Neural progenitor cell (in vitro differentiated cells): ENCODE measurements at places on chromosomes 4 and X.

GRCh38 chr4:1839282-1839681 lies 16.7 kb downstream of the LETM1 start:
- DNase-seq, result no peak

GRCh38 chr4:150510176-150510865 lies 71.6 kb upstream of the MAB21L2 start:
- peak; percentile 15 for DNase-seq

- no peak for DNase-seq
Measured at GRCh38 chr4:10746371-10747171, 62.0 kb upstream of the CLNK start.

- peak; percentile 13 for DNase-seq
Measured at GRCh38 chr4:181418496-181418895, 824.7 kb upstream of the TENM3 start.

DNA sequence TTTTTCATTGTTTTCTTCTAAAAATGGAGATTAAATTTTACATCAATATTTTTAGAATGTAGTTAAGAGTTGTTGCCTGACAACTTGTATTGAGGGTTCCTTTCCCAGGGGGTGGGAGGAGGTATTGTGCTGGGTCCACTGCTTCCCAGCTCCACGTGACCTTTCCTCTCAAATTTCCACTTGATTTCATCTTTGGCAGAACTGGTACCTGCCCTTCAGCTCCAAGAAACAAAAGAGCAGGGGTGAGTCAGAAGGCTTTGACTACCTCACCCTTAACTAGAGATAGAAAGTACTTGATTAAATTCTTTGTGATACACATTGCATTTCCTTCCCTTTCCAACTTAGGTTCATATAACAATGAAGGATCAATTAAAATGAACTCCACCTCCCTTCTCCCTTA lies 19.7 kb downstream of the TRIM2 start:
- no peak for DNase-seq

DNA sequence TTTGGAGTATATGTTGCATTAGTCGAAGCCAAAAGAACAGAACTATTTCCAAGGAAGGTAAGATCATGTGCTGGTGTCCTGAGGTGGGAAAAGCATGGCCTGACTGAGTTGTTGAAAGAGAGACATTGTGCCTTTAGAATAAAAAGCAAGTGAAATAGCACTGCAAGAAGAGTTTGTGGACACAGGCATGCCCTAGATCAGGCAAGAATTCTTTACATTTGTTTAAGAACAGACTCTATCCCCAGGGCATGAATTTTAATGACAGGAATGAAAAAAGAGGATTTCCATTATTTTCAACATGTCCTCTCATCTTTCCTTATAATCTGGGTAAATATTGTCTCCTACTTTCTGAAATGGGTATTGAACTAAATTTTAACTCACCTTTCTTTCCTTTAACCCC lies 516.2 kb upstream of the GALNT7 start:
- no peak for DNase-seq

DNA sequence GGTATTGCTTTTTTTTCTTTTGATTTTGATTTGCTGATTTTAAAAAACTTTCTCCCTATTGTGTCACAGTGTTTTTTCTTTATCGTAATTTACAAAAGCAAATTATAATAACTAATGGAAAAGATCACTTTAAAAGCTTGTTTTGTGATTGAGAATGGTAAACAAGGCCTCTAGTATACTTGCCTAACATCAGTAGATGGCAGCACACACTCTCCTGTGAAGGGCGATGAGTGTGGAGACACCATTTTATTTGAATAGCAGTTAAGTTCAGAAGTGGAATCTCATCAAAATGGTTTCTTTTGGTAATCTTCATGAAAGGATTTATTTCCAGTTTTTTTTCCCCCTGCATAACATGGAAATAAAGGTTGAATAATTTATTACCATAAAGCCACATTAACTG lies 72.3 kb downstream of the PAK3 start:
- DNase-seq, result peak; percentile 73

- no peak for DNase-seq
Measured at GRCh38 chr4:99038213-99038612, 42.7 kb downstream of the METAP1 start.

DNA sequence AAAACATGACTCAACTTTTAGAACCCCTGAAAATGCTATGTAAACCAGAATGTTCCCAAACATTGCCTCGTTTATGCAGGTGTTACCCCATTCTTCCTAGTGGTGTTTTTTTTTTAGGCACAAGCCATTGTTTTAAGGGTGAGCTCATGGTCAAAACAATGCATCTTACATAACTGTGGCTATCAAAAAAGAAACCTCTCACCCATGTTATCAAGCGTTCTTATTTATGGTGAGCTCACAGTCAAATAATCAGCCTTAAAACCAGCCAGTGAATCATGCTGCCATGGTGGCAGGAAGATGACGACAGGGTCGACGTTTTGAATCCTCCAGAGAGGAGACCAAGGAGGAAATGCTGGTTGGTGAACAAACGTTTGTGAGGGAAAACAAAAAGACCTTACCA lies 195.2 kb downstream of the KDR start:
- DNase-seq, result no peak

DNA sequence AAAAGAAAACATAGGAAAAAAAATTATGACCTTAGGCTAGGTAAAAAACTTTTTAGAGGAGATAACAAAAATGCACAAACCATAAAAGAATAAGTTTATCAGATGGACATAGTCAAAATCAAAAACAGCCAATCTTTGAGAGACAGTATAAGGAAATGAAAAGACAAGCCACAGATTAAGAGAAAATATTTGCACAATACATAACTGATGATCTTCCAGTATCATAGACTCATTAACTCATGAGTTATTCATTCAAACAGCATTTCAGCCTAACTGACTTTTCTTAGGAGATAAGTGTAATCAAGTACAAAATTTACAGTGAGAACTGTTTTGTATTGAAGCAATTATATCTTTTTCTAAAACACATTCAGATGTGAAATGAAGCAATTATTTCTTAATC lies 183.8 kb downstream of the FBXO8 start:
- no peak for DNase-seq

- DNase-seq, result peak; percentile 93
Measured at GRCh38 chr4:75630174-75630936, at the start of gene CDKL2. TSS of gene CDKL2 (minus strand) at chr4:75630528. CDS start at chr4:75625988, 4,540 bp downstream.

GRCh38 chr4:105894660-105895582 lies at the start of gene NPNT:
TSS of gene NPNT (plus strand) at chr4:105895471. CDS start at chr4:105895653, 182 bp downstream.
- DNase-seq, result peak; percentile 64

DNA sequence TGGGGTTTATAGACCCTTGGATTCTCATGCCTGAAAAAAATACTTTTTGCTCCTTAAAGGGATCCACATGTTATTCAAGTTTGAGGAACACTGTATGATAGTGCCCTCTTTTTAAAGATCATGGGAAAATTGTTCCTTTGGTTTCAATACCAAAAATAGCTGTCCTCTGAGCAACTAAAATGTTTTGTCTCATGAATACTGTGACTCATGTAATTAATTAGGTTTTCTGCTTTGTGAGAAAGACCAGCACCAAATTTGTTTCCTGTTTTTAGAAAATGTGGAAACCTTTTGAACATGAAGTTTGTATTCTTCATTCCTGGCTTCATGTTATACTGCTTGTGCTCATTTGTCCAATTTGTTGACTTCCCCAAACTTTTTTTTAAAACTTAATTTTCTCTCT lies 127.6 kb upstream of the SH3RF1 start:
- DNase-seq, result no peak

DNA sequence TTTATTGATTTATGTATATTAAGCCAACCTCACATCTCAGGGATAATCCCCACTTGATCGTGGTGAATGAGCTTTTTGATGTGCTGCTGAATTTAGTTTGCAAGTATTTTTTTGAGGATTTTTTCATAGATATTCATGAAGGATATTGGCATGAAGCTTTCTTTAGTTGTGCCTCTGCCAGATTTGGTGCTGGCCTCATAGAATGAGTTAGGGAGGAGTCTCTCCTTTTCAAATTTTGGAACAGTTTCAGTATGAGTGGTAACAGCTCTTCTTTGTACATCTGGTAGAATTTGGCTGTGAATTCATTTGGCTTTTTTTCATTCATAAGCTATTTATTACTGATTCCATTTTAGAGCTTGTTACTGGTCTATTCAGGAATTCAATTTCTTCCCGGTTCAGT lies 197.2 kb upstream of the NDST4 start:
- DNase-seq, result no peak

DNA sequence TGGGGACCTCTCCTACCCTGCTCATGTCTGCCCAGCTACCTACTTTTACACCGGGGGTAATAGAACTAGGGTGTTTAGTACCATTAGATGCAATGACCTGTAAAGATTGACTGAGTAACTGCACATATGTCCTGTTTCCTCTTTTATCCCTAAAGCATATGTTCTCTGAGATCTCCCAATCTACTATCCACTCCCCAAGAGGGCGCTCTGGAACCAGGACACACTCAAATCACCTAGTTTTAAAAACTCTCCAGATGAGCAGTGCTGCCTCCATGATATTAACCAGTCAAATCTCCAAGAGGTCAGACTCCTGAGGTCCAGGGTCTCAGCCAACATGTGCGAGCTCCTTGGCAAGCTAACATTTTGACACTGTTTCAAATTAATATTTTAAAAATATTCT lies 87.0 kb upstream of the TSPAN5 start:
- DNase-seq, result no peak

DNA sequence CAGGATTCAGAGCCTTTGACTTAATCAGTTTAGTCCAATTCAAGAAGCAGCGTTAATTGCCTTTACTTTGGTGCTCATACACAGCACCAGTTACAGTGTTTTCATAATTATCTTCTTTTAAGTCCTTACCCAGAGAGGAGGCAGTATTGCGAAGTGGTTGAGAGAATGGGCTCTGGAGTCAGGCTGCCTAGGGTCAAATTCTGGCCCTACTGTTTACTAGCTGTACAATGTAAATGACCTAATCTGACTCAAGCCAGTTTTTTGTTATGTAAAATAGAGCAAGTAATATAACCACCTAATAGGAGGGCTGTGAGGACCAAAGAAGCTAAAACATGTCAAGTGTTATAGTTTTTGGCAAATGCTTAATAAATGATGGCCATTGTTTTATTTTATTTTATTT lies 27.6 kb downstream of the WDR44 start:
- peak; percentile 25 for DNase-seq

GRCh38 chr4:83556006-83556707 lies 20.2 kb downstream of the GPAT3 start:
- DNase-seq, result no peak

GRCh38 chr4:101155368-101155767 lies 192.0 kb downstream of the PPP3CA start:
- DNase-seq, result peak; percentile 21

- no peak for DNase-seq
Measured at GRCh38 chr4:110865611-110866259, 242.9 kb upstream of the PITX2 start.

DNA sequence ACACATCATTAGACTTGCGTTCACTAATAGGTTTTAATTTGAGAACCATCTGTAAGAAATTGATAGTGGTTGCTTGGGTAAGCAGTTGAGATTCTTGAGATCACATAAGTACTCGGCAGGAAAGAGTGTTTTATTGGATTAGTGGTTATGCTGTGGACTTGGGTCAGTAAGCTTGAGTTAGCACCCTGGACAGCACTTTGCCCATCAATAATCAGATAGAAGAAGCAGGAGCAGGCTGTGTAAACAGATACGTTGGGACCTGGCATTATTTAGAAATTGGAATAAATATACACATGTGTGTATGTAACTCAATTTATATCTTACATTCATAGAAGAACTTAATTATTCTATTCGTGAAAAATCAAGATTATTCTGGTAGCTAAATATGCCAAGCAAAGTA lies 357.5 kb upstream of the SMIM31 start:
- peak; percentile 7 for DNase-seq

GRCh38 chr4:98706200-98706813 lies 47.9 kb upstream of the TSPAN5 start:
- DNase-seq, result no peak

DNA sequence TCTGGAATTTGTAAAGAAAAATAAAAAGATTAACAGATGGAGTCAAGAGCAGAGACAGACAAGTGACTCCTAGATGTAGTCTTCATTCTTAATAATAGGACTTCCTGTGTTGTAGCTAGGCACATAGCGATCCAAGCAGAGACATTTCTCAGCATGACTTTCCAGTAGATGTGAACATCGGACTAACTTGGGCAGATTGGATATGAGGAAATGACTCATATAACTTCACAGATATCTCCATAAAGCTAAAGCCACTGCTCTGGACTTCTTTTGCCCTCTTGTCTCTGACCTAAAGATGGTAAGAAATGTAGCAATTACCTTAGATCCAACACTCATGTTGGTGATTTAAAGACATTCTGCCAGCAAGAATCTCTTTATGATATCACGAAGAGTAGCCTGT lies 131.7 kb downstream of the EPHA5 start:
- DNase-seq, result no peak

DNA sequence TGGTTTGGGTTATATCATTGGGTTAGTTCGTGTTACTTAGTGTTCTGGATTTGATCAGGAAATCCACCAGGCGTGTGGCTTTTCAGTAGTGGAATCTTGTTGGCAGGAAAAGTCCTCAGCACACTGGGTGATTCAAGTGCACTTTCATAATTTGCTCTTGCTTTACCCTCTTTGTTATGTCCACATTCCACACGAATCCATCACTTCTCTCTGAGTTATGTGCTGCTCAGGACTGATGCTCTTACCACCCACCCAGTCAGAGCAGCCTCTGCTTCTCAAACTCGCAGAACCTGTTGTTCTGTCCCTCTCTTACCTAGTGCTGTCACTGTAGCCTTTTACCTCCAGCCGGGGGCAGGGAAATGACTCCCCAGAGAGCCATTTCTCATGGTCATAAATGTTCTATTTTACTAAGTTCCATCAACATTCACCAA lies 37.2 kb upstream of the SCRG1 start:
- DNase-seq, result peak; percentile 6

- no peak for DNase-seq
Measured at GRCh38 chr4:167052631-167053091, 181.6 kb downstream of the SPOCK3 start.
